Bronchial smooth muscle cell (primary cell): ENCODE measurements at places on chromosomes 16 and 17. TPM values are rescaled to one million over a fixed set of nuclear protein-coding genes. Genes with fewer than 3 reads are reported as not detected.

Gene CHST5
- not detected in 2 replicates for total RNA-seq

Gene IRX6
- not detected in 2 replicates for total RNA-seq

Gene DYNLRB2
- 0.32 TPM in 1 of 2 replicates, not detected in the other for total RNA-seq

Gene CPPED1
- 3.3 and 4.3 TPM in 2 replicates for total RNA-seq

Gene ITGB4
- total RNA-seq: under 0.01 and 0.60 TPM in 2 replicates

Gene KRTAP2-3
- not detected in 2 replicates for total RNA-seq

Gene MNT
- 7.4 and 11.8 TPM in 2 replicates for total RNA-seq

Gene ITGAX
- under 0.01 TPM in 1 of 2 replicates, not detected in the other for total RNA-seq

Gene GCGR
- total RNA-seq: not detected in 2 replicates

Gene C17orf113
- 0.32 and 0.34 TPM in 2 replicates for total RNA-seq

Gene ABCA10
- total RNA-seq: 5.2 and 5.6 TPM in 2 replicates

Gene TNK1
- 0.09 and 0.32 TPM in 2 replicates for total RNA-seq

Gene KRTAP4-3
- total RNA-seq: not detected in 2 replicates

Gene KRTAP1-1
- total RNA-seq: not detected in 2 replicates

Gene DNAAF8
- 0.63 and 0.94 TPM in 2 replicates for total RNA-seq

Gene SALL1
- total RNA-seq: 0.16 and 0.34 TPM in 2 replicates

Gene OR1A1
- not detected in 2 replicates for total RNA-seq

Gene SLC16A6
- total RNA-seq: 0.09 and 0.32 TPM in 2 replicates

Gene PRRT2
- total RNA-seq: 1.9 and 4.4 TPM in 2 replicates

Gene TOB1
- total RNA-seq: 17.0 and 18.7 TPM in 2 replicates

Gene KRT36
- total RNA-seq: not detected in 2 replicates

Gene VMO1
- total RNA-seq: 1.1 and 1.2 TPM in 2 replicates

Gene EVI2A
- total RNA-seq: 2.4 and 3.8 TPM in 2 replicates

Gene ALOX15B
- total RNA-seq: not detected in 2 replicates

Gene CSF3
- 0.16 TPM in 1 of 2 replicates, not detected in the other for total RNA-seq

Gene PRSS27
- 0.69 and 1.1 TPM in 2 replicates for total RNA-seq

Gene KAT7
- total RNA-seq: 19.1 and 22.2 TPM in 2 replicates

Gene PRDM7
- total RNA-seq: not detected in 2 replicates

Gene MIEF2
- total RNA-seq: 18.1 and 23.2 TPM in 2 replicates

Gene RBFOX1
- not detected in 2 replicates for total RNA-seq
